ENCODE measurements at places on chromosomes 1 and 21.

GRCh38 chr1:196372896-196373536 lies 235.2 kb downstream of the KCNT2 start:
- DNase-seq = no peak

- no peak for DNase-seq
Observed at GRCh38 chr1:1781526-1781903, 3.2 kb upstream of the NADK start.

DNA sequence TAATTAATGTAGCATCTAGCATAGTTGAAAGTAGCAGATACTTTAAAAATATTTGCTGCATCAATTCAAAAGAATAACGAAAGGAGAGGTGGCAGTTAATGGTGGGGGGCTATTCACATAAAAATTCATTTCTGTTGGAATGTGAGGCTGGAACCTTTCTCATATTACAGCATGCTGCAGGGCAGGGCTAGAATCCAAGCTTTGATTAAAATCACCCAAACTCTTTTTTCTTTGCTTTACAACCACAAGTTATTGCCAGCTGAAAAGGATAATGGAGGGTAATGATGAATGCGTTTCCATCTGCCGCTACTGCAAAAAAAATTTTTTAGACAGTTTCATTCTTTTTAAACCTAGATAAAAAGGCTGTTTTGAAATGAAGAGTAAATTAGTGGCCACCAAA lies 9.8 kb downstream of the DISP1 start:
- no peak for DNase-seq

- DNase-seq = no peak
Observed at GRCh38 chr1:216804111-216804510, 80.9 kb upstream of the ESRRG start.

- DNase-seq = peak; percentile 24
Observed at GRCh38 chr1:8155528-8156186, 129.5 kb upstream of the ERRFI1 start.

GRCh38 chr1:155892796-155893195 lies 18.4 kb downstream of the RIT1 start:
- no peak for DNase-seq

DNA sequence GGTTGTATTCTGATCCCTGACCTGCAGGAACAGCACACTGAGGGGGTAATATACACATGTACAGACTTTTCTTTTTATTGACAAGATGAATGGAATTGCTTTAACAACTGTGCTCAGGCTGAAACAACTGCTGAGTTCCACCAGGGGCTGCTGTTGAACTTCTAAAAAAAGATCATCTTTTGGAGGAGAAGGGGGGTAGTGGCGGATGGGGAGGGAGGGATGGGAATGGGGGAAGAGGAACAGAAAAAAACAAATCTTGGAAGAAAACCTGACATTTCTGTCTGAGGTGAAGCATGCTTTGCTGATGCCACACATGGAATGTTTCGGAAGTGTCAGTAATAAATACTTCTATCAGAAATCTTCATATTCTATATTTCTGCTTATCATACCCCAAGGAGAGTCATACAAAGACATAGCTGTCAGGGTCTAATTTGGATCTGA lies 75.0 kb downstream of the RWDD3 start:
- DNase-seq = no peak

GRCh38 chr1:21012937-21013336 lies 163.8 kb downstream of the EIF4G3 start:
- no peak for DNase-seq

- DNase-seq = no peak
Observed at GRCh38 chr1:241999026-241999425, at the start of gene MAP1LC3C. TSS of gene MAP1LC3C (minus strand) at chr1:241999098. CDS start at chr1:241999008, 90 bp downstream.

DNA sequence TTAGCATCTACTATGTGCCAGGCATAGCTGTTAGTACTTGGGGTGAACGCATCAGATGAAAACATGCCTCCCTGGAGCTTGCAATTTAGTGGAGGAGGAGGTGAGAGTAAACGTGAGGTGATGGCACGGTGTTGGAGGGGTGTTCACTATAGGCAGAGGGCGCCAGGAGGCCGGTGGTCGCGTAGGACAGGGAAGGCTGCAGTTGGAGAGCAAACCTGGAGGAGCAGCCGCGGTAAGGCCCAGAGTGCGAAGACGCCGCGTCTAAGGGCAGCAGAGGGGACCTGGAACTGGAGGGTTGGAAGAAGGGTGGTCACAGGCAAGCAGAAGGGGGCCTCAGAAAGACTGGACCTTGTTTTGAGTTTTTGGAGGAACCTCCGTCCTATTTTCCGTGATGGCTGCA lies 30.2 kb upstream of the TRIM17 start:
- DNase-seq = no peak

GRCh38 chr1:167722870-167723251 lies 1.1 kb downstream of the MPZL1 start:
- DNase-seq = no peak

DNA sequence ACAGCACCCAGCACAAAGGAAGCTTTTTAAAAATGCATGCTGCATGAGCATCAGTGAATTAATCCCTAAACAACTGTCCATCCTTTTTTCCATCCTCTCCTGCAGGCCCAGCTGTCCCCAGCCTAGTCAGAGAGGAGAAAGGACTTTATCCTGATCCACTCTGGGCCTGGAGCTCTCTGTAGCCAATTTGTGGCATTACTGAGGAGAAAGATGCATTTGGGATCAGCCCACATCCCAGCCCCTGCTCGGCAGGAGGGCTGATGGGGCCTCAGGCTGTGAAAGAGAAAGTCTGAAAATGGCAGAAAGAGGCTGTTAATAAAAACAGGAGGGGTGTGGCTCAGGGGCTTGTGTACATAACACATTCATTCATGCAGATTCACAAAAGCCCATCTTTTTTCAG lies 37.5 kb upstream of the ATP2B4 start:
- no peak for DNase-seq

DNA sequence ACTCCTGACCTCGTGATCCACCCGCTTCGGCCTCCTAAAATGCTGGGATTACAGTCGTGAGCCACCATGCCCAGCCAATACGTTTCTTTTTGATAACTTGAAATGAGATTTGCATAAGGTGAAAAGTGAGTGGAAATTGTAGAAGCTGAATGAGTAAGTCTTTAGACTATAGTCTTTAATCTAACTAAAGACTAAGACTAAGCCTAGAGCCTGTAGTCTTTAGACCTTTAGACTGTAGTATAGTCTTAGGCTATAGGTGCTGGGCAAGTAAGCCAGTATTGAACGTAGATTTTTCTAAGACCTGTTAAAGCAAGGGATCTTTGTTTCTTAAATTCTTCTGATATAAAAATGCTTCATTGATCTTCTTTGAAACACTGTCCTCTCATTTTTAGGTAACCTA lies 12.1 kb downstream of the PPP2R5A start:
- DNase-seq = no peak

DNA sequence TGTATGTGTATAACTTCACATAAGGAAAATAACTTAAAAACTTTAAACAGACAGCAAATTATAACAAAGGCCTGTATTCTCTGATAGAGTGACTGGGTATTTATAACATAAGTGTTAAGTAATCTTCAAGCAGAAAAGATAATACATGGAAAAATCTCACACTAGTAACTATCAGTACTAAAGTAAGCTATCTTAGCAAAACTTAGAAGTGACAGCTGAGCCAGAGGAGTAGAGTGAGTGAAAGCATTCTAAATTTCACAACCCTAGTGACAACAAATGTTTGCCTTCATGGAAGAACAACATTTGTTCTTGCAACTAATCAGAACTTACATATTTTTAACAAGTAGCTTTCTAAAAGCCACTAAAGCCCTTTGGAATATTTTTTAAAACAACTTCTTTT lies 74.5 kb upstream of the B3GALT2 start:
- no peak for DNase-seq

- DNase-seq = peak; percentile 77
Observed at GRCh38 chr1:66542811-66543767, 9.1 kb downstream of the SGIP1 start.

DNA sequence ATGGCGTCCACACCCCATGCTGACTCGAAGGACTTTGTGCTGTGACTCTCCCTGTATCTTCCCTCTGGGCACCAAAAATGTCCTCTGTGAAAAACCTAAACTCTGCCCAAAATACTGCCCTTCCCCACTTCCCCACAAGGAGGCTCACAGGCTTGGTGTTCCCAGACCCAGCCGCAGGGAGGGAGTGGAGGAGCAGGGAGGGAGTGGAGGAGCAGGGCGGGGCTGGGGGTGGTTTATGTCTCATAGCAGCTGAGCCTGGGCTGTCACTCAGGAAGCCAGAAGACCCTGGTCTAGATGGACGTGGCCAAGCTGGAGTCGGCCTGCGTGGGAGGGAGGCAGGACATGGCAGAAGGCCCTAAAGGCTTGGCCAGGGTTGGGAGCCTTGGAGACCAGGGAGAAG lies 461.7 kb downstream of the PTPRU start:
- no peak for DNase-seq

GRCh38 chr1:35809114-35810095 lies 1.6 kb downstream of the AGO4 start:
- DNase-seq = no peak

DNA sequence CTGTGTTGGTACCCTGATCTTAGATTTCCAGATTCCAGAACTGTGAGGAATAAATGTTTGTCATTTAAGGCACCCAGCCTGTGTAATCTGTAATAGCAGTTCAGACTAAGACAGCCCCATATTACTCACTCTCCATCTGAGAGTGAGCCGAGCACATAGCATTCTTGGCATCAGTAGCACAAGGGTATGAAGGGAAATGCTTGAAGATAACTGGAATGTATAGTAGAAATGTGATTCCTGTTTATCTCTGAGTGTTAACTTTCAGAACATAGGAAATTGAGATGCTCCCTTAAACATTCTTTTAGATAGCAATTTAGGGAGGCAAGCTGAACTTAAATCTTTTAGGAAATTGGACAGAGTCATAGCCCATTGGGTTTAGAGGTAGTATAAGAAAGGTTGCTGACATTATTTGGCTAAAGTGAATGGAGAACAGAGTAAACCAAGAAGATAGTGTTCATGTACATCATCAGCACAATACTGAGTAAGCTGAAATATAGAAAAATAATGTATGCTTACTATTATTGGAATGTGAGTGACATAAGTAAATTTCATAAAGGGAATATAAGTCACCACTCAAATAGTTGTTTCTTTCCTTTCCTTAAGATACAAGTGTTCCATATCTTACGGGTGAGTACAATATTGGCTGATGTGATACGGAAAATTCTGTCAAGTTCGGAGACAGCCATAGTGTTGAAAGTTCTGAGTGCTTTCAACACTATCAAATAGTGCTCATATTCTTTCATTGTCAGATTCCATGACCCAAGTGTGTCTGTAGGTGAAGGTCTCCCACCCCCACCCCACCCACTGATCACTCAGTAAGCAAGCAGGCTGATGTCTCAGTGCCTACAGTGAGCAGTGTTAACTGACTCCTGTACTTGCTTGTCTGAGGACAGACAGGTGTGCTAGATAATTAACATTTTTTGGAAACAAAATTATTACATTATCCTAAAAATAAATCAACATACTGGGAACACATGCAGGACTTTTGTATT lies 73.7 kb downstream of the LRRC8D start:
- DNase-seq = no peak

DNA sequence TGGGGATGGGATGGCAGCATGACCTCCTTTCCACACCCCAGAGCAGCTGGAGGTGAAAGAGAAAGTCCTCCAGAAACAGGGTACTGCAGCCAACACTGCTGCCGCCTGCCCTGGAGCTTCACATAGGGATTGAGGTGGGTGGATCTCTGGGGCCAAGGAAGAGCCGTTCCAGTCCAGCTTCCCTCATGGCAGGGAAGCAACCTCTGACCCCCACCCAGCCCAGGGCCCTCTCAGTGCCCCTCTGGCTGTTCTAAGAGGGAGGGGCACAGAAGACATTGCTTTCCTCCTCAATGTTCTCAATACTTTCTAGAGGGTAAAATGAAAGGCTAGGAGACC lies 5.7 kb downstream of the KIF21B start:
- no peak for DNase-seq

DNA sequence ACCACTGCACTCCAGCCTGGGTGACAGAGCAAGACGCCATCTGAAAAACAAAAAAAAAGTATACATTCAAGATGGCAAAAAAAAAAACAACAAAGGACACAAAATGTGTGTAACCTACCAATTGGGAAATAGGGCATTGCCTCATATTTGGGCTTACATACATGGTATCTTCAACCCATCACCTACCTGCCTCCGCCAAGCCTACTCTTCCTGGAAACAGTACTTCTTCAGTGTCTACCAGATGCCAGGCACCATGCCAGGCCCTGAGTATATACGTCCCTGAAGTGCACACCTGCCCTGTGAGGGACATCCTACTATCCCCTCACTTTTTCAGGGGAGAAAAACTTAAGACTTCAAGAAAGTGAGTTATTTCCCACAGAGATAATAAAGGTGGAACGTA lies 160.2 kb downstream of the TOMM20 start:
- no peak for DNase-seq

- DNase-seq = no peak
Observed at GRCh38 chr21:26408511-26408910, 164.6 kb downstream of the CYYR1 start.

- DNase-seq = no peak
Observed at GRCh38 chr1:162704673-162705424, 72.6 kb downstream of the DDR2 start.

DNA sequence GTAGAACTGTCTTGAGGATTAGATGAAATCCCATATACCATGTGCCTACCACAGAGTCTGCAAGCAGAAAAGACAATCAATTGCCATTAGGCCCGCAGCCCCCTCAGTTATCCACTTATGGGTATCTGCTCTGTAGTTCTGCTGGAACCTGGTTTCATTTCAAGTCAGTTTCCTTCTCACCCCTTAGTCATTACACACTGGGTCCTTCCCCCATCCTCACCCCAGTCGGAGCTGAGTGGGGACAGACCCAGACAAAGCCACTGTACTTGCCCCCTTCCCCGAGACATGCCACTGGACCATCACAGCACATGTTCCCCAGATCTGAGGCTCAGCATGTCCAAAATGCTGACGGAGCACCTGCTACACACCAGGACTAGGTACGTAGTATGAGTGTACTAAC lies 21.2 kb downstream of the PGLYRP3 start:
- no peak for DNase-seq

DNA sequence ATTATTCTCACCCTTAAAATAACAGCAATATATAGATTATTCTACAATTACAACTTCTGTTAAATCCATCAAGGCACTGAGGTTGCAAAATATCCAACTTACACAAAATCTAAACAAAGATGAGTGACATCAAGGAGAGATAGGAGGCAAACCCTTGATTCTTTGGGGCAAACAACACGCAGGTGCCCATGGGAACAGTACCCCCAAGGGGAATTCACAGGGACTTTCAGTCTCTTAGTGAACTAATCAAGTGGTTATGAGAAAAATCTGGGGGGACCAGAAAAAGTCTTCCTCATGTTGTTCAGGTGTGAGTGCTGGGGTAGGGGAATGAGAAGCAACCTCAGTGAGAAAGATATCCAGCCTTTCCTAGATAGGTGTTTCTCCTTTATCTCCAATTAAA lies 1107.9 kb downstream of the PLA2G4A start:
- DNase-seq = no peak
